ENCODE measurements at places on chromosomes 11 and 22. TPM values are rescaled to one million over a fixed set of nuclear protein-coding genes. Genes with fewer than 3 reads are reported as not detected.

Gene CDON
- 32.7 TPM for polyA plus RNA-seq

Gene OR52W1
- polyA plus RNA-seq: not detected

Gene CARD18
- not detected for polyA plus RNA-seq

Gene MAP6
- polyA plus RNA-seq: 8.4 TPM

Gene ZP1
- polyA plus RNA-seq: not detected

Gene OR52I2
- not detected for polyA plus RNA-seq

Gene SPECC1L
- 53.2 TPM for polyA plus RNA-seq

Gene SORL1
- 34.1 TPM for polyA plus RNA-seq

Gene SBF1
- 46.4 TPM for polyA plus RNA-seq

Measured in renal cortex interstitium (tissue), 15 donors.